ENCODE measurements at places on chromosomes 5 and 9.
A peak's percentile ranks its signal among the peaks of the same experiment; 100 is the strongest.

DNA sequence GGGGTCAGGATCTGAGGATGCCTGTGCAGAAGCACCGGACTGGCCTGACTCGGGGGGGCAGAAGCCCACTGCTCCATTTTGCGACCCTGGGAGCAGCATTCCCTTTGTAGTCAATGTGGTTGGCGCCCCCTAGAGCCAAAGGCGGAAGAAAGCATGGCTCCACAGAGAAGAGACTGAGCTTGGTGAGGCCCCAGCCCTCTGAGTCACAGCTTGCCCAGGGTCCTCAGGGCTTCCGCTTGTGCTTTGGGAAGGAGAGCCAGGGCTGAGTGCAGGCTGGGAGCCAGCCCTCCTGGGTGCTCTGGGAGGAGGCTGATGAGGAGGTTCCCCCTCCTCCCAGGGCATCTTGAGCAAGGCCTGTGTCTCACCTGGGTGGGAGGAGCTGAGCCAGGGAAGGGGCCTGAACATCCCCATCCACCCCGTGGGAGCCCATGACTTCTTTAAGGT lies 5.5 kb upstream of the AQP3 start:
- no peaks in the 10 kb centered on the region for H3K27me3 ChIP-seq
- peaks cover 52% of the 10 kb centered on the region for H3K4me1 ChIP-seq
- peak; percentile 62 for DNase-seq
- peak overlapping the region; percentile 83 for H3K27ac ChIP-seq
- peak overlapping the region; percentile 7 for H3K4me3 ChIP-seq

GRCh38 chr9:8315211-8315610 lies 515.6 kb upstream of the DMAC1 start:
- H3K27me3 ChIP-seq = no peaks in the 10 kb centered on the region
- H3K36me3 ChIP-seq = no peaks in the 10 kb centered on the region
- no peak for DNase-seq
- no peak overlapping the region for H3K27ac ChIP-seq
- H3K4me3 ChIP-seq = no peak overlapping the region

GRCh38 chr9:107982745-107983144 lies 493.2 kb upstream of the KLF4 start:
- H3K36me3 ChIP-seq = no peaks in the 10 kb centered on the region
- no peaks in the 10 kb centered on the region for H3K27me3 ChIP-seq
- H3K4me1 ChIP-seq = no peaks in the 10 kb centered on the region

DNA sequence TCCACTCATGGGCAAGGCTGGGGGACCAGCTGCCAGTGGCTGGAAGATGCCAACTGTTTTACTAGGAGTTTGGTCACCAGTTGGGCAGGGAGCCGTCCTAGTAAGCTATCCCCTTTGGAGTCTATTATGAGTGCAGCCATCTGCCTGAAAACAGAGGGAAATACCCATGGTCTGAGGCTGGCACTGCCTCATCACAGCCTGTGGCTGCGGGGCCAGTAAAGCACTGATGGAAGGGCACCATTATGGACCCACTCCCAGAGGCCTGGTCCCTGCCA lies 187.2 kb upstream of the PANK3 start:
- no peak overlapping the region for H3K27ac ChIP-seq
- peaks cover 7% of the 10 kb centered on the region for H3K27me3 ChIP-seq
- no peaks in the 10 kb centered on the region for H3K36me3 ChIP-seq
- H3K4me1 ChIP-seq = no peaks in the 10 kb centered on the region

- peaks cover 26% of the 10 kb centered on the region for H3K27me3 ChIP-seq
- no peaks in the 10 kb centered on the region for H3K4me1 ChIP-seq
- DNase-seq = no peak
- H3K36me3 ChIP-seq = no peaks in the 10 kb centered on the region
Measured at GRCh38 chr5:63963926-63964325, 1.7 kb upstream of the HTR1A start.

- DNase-seq = no peak
- peaks cover 25% of the 10 kb centered on the region for H3K36me3 ChIP-seq
Measured at GRCh38 chr9:20048985-20049384, 260.1 kb upstream of the SLC24A2 start.

- H3K27me3 ChIP-seq = peaks cover 78% of the 10 kb centered on the region
- peak; percentile 75 for DNase-seq
- peak within 1 kb of the TSS; percentile 64 for H3K4me3 ChIP-seq
- H3K27ac ChIP-seq = no peak within 1 kb of the TSS
- H3K4me1 ChIP-seq = peaks cover 3% of the 10 kb centered on the region
Measured at GRCh38 chr5:175444060-175444904, at the start of gene DRD1. Gene DRD1, minus strand, starts transcription at chr5:175444182. Its CDS starts 1,083 bp downstream, at chr5:175443099.

- H3K4me3 ChIP-seq = peak overlapping the region; percentile 77
- H3K36me3 ChIP-seq = no peaks in the 10 kb centered on the region
- H3K27me3 ChIP-seq = peaks cover 65% of the 10 kb centered on the region
- H3K27ac ChIP-seq = no peak overlapping the region
- peak; percentile 38 for DNase-seq
- H3K4me1 ChIP-seq = peaks cover 21% of the 10 kb centered on the region
Measured at GRCh38 chr5:53478411-53479044, 1.9 kb upstream of the FST start.

DNA sequence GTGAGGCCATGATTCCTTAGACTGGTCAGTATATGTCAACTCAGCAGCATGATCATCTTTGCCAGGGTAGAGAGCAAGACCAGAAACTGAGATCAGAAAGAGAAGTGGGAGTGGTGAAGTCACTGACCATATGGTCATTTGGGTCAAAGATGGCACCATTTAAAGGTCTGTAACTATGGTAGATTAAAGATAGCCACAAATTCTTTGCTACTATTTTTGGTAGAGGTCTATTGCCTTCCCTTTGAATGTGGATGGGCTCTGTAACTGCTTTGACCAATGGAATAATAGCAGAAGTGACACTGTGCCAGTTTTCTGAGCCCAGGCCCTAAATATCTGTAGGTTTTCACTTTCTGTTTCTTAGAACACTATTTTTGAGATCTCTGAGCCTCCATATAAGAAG lies 117.6 kb downstream of the PCSK1 start:
- no peak for DNase-seq
- no peak overlapping the region for H3K4me3 ChIP-seq
- no peak overlapping the region for H3K27ac ChIP-seq
- H3K4me1 ChIP-seq = no peaks in the 10 kb centered on the region

DNA sequence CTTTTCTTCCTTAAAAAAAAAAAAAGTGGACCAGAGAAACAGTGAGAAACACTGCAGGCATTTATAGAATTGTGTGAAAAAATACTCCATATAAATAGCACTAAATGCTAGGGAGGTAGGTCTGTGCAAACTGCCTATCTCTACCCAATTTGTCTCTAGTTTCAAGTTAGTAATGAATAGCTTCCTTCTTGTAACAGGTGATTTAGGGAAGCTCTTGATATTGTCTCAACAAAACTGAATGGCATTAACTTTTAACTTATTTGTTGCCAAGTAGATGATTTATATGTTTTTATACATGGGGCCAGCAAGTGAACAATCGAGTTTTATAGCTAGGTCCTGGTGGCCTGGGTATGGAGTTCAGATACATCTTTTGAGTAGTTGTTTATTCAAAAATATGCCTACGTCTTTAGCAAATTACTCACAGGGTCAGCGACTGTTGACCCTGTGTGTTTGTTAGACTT lies 283.6 kb downstream of the NR3C1 start:
- no peak overlapping the region for H3K27ac ChIP-seq
- no peak overlapping the region for H3K4me3 ChIP-seq
- H3K36me3 ChIP-seq = peaks cover 17% of the 10 kb centered on the region
- H3K27me3 ChIP-seq = no peaks in the 10 kb centered on the region
- no peak for DNase-seq
- H3K4me1 ChIP-seq = peaks cover 15% of the 10 kb centered on the region

DNA sequence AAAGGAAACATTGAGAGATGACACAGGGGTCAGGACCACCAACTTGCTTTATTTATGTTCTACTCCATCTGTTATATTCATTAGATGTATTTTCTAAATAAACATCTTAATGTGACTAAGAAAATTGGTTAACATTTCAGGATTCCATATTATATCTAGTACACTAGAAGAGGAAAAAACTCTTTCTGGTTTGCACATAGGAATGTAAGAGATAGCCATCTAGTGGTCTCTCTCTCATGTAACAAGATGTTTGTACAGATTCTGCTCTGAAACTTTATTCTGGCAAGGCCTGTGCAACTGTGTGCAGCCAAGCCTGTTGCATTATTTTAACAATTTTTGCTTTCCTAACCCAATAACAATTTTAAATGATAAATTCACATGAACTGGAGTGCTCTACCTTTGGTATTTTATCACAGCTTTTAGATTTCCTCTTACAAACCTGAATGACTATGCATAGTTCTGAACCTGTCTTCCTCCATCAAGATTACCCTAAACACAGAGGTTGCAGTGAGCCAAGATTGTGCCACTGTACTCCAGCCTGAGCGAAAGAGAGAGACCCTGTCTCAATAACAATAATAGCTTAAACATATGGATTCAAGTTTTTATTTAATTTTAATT lies 148.2 kb downstream of the GIN1 start:
- H3K27me3 ChIP-seq = no peaks in the 10 kb centered on the region
- no peak overlapping the region for H3K27ac ChIP-seq
- DNase-seq = no peak
- no peak overlapping the region for H3K4me3 ChIP-seq
- H3K36me3 ChIP-seq = peaks cover 5% of the 10 kb centered on the region
- no peaks in the 10 kb centered on the region for H3K4me1 ChIP-seq

DNA sequence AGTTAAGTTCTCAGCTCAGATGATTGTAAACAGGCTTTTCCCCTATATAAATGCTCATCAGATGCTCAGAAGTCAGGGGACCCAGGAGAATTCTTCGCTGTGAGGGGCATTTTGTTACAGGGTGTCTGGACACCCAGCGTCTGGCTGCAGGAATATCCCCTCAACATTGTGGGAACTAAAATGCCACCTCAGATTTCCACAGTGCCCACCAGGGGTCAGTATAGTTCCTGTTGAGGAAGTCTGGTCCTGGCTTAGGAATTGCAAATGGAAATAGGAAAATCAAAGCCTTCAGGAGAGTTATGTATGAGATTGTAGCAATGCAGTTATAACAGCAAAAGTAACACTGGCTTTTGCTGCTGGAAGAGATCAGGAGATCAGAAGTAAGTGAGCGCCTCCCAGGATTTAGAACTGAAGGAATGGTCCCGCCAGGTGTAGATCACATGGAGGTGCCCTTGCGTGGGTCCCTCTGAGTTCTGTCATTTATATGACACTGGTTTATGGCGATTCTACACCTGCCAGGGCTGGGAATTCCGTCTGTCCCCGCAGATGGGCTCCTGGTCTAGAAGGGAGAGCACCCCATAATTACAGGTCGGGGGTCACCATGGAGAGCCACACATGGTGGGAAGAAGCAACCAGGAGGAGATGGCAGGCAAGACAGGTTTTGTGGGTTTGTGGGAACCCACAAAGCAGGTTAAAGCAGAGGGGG lies 47.1 kb upstream of the CTSL start:
- H3K4me3 ChIP-seq = no peak overlapping the region
- peaks cover 3% of the 10 kb centered on the region for H3K4me1 ChIP-seq
- peaks cover 2% of the 10 kb centered on the region for H3K27me3 ChIP-seq
- H3K36me3 ChIP-seq = no peaks in the 10 kb centered on the region
- no peak for DNase-seq

- peaks cover 7% of the 10 kb centered on the region for H3K4me1 ChIP-seq
- H3K27ac ChIP-seq = no peak overlapping the region
- peaks cover 4% of the 10 kb centered on the region for H3K27me3 ChIP-seq
- peak overlapping the region; percentile 49 for H3K4me3 ChIP-seq
Measured at GRCh38 chr5:39256477-39257235, 37.3 kb upstream of the FYB1 start.

GRCh38 chr5:154786414-154786813 lies 31.2 kb downstream of the LARP1 start:
- H3K36me3 ChIP-seq = peaks cover 5% of the 10 kb centered on the region
- H3K27ac ChIP-seq = no peak overlapping the region
- H3K4me3 ChIP-seq = no peak overlapping the region
- H3K4me1 ChIP-seq = peaks cover 38% of the 10 kb centered on the region
- no peaks in the 10 kb centered on the region for H3K27me3 ChIP-seq

GRCh38 chr9:122213589-122214413 lies 15.0 kb downstream of the LHX6 start:
- peak overlapping the region; percentile 59 for H3K4me3 ChIP-seq
- peaks cover 73% of the 10 kb centered on the region for H3K27me3 ChIP-seq
- peak; percentile 79 for DNase-seq
- no peaks in the 10 kb centered on the region for H3K36me3 ChIP-seq
- peaks cover 13% of the 10 kb centered on the region for H3K4me1 ChIP-seq
- no peak overlapping the region for H3K27ac ChIP-seq

- H3K4me3 ChIP-seq = no peak overlapping the region
- no peak for DNase-seq
- peaks cover 6% of the 10 kb centered on the region for H3K36me3 ChIP-seq
- no peaks in the 10 kb centered on the region for H3K27me3 ChIP-seq
Measured at GRCh38 chr5:94682814-94683520, 64.5 kb downstream of the SLF1 start.

- H3K4me3 ChIP-seq = no peak overlapping the region
- no peak for DNase-seq
- H3K27me3 ChIP-seq = peaks cover 4% of the 10 kb centered on the region
- H3K27ac ChIP-seq = peak overlapping the region; percentile 64
- H3K36me3 ChIP-seq = peaks cover 8% of the 10 kb centered on the region
Measured at GRCh38 chr5:79802406-79802805, 112.8 kb downstream of the CMYA5 start.

- no peak for DNase-seq
- H3K4me3 ChIP-seq = no peak overlapping the region
- H3K36me3 ChIP-seq = no peaks in the 10 kb centered on the region
Measured at GRCh38 chr9:94210616-94211603, 48.2 kb upstream of the ZNF169 start.

GRCh38 chr9:22643541-22643940 lies 196.9 kb downstream of the DMRTA1 start:
- H3K27me3 ChIP-seq = no peaks in the 10 kb centered on the region
- no peak for DNase-seq
- H3K4me1 ChIP-seq = no peaks in the 10 kb centered on the region
- H3K4me3 ChIP-seq = no peak overlapping the region
- no peak overlapping the region for H3K27ac ChIP-seq
- no peaks in the 10 kb centered on the region for H3K36me3 ChIP-seq
